Fibroblast of gingiva (primary cell): ENCODE measurements at places on chromosomes 13 and 19.

GRCh38 chr13:109606520-109606919 lies 179.9 kb downstream of the IRS2 start:
- peak; percentile 59 for DNase-seq

- DNase-seq = no peak
Observed at GRCh38 chr19:48933382-48933932, at the start of gene DHDH. Gene DHDH (plus strand): TSS chr19:48933699. CDS start chr19:48933722, 23 bp downstream.

- no peak for DNase-seq
Observed at GRCh38 chr19:58350871-58351557, 2.3 kb downstream of the A1BG start.

DNA sequence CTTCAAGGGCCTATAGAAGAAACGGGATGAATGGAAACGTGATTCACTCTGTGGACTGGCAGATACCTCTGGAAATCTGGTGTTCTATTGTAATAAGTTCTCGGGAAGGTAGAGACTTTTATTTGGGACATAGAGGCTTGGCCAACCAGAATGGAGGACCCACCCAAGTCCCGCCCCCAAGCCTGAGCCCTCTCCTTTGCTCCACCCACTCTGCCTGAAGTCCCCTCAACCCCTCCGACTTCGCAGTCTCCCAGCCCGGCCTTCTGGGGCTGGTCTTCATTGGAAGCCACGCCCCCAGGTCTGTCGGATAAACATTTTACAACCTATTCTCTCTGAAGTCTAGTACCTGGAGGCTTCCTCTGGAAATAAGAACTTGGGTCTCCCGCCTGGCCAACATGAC lies 16.9 kb downstream of the FBXL12 start:
- no peak for DNase-seq

GRCh38 chr19:23385404-23385803 lies 9.9 kb downstream of the ZNF91 start:
- DNase-seq = no peak

- DNase-seq = no peak
Observed at GRCh38 chr13:31629085-31629780, 110.1 kb upstream of the RXFP2 start.

- no peak for DNase-seq
Observed at GRCh38 chr19:29308977-29309590, 96.1 kb upstream of the UQCRFS1 start.

DNA sequence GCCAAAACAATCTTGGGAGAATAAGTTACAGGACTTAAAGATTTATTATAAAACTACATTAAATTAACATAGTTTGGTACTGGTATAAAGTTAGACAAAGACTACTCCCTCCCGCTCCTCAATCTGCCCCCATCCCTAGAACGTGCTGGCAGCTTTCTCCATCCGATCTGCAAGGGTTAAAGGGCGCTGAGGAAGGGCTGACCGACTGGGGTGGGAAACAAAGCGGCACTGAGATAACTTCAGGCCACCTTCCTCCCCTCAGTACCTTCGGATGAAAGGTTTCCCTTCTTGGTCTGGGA lies 790 bp upstream of the SUGT1 start:
- DNase-seq = no peak

- no peak for DNase-seq
Observed at GRCh38 chr19:40932008-40932959, 50.3 kb upstream of the CYP2A7 start.

DNA sequence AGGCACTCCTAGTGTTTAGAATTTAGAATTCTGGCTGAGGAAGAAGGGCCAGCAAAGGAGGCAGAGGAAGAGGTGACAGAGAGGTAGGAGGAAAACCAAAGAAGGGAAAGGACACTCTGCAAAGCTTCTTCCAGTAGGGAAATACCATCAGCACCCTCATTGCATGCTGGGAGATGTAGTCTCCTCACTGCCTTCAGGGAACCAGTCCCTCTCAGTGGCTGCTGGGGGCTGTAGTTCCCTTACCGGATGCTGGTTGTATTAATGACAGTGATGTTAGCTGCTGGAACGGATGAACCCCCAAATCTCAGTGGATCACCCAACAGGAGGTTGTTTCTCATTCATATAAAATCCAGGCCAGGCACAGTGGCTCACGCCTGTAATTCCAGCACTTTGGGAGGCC lies 10.1 kb downstream of the GRIN2D start:
- peak; percentile 46 for DNase-seq

DNA sequence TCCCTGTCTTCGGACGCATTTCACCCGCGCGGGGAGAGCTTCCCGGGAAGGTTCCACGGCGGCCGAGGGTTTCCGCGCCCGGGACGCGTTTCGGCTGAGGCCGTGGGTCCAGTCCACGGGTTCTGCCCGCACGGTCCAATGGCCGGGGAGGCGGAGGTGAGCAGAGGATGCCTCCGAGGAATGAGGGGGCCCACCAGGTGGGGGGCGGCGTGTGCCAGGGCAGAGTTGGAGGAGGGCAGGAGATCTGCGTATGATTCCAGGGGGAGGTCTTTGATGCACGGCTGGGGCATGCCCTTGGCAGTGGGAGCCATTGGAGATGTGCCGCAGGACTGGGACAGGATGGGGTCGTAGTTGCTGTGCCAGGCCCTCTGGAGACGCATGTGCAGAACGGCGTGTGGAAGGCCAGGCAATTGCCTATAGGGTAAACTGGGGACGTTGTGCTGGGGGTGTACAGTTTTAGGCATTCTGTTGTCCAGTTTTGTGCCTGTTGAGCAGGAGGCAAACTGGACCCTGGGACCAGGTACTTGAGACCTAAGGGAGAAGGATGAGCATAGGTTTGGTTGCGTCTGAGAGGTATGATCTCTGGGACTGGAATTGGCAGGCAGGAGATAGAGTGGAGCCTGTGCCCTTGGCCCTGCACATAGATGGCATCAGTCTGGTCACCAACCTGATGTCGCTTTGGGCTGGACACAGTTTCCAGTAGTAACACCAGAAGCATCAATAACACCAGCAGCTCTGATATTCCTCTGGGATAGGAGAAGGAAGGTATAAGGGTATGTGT lies 751 bp downstream of the ZNF584 start:
- no peak for DNase-seq

GRCh38 chr19:873084-873483 lies 13.6 kb downstream of the CFD start:
- no peak for DNase-seq

GRCh38 chr19:30063650-30064347 lies 121.8 kb downstream of the URI1 start:
- DNase-seq = no peak

DNA sequence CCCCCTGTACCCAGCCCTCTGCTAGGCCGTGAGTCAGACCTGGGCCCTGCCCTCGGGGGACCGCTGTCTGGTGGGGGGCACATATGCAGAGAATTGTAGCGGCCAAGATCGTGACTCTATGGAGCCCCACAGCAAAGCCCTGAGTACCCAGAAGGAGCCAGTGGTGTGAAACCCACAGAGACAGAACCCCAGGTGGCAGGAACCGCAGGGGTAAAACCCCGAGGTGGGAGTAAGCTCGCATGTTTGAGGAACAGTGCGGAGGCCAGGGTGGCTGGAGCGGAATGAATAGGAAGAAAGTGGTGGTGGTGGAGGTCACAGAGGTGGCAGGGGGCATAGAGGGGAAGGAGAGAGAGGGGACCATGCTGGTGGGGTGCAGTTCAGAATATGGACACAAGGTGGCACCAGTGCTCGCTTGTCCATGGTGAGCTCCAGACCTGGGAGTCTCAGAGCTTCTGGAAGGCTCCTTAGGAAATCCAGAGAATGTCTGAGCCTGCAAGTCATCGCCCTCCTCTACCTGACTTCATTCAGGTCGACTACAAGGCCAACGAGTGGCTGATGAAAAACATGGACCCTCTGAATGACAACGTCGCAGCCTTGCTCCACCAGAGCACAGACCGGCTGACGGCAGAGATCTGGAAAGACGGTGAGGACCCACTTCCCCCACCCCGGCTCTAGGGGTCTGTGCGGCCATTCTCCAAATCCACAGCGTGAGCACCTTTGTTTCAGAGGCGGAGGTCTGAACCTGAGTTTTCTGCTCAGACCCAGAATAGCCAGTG lies 48.9 kb downstream of the MYH14 start:
- DNase-seq = no peak

DNA sequence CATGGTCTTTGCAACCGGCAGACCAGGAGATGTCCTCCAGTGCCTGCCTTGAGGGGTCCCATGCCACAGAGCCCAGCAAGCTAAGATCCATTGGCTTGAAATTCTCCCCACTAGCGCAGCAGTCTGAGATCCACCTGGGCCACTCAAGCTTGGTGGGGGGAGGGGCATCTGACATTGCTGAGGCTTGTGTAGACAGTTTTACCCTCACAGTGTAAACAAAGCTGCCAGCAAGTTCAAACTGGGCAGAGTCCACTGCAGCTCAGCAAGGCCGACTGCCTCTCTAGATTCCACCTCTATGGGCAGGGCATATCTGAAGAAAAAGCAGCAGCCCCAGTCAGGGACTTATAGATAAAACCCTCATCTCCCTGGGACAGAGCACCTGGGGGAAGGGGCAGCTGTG lies 32.0 kb upstream of the ITM2B start:
- no peak for DNase-seq

DNA sequence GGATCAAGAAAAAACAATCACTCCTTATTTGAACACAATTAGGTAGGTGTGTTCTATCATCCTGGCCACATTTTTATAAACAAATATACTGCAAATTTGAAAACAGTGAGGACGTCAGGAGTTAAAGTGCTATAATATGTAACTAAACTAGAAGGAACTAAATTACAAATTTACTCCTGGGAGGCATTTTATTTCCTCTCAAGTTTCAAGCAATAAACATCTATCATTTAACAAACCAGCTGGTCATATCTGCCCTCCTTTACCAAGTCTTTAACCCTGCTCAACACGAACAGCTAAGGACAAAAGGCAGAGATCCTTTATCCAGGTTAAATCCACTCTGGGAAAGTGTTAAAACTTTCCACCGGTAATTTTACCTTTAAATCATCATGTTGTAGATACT lies 26.5 kb downstream of the ANKRD10 start:
- no peak for DNase-seq

DNA sequence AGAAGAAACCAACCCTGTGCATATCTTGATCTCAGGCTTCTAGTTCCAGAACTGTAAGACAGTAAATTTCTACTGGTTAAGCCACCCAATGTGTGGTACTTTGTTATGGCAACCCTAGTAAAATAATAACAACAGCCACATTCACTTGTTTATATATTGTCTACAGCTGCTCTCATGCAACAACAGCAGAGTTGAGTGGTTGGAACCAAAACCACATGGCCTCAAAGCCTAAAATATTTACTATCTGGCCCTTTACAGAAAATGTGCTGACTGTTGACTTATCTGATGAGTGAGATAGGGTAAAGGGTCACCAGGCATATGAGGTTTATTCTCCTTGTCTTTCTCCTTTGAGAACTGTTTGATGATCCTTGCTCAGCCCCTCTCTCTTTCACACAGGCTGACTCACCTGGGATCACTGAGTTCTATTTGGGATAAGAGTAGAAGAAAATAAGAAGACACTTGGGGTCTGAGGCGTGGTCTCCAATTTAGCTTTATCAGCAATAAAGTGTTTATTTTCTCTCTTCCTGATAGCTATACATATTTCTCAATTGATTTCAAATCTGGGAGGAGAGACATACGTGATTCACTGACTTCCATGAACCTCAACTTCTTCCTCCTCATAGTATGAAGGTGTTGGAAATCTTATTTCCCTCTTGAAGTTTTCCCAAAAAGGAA lies 227.5 kb upstream of the STARD13 start:
- DNase-seq = peak; percentile 49

GRCh38 chr19:41328842-41329225 lies 18.9 kb downstream of the CCDC97 start:
- DNase-seq = no peak

- DNase-seq = no peak
Observed at GRCh38 chr13:63843766-63844699, 2428.4 kb upstream of the PCDH20 start.

DNA sequence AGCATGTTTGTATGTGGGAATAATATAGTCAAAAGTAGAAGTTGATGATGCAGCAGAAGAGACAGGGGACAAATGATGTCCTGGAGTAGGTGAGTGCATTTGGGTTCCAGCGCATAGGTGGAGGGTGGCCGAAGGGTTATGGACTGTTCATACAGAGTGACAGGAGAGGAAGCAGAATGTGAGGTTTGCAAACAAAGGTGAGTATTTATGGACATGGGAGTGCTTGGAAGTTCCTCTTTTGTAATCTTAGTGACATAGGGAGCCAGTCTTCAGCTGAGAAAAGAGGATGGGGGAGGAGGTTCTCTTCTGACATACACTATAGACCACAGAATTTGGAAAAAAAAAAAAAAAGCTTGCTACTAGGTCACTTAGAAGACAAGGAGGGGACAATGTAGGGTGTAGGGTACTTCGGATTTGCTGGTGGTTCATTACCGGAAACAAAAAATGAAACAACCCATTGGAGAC lies 331.6 kb downstream of the DLEU7 start:
- no peak for DNase-seq

GRCh38 chr19:18264971-18265540 lies 9.2 kb downstream of the IQCN start:
- DNase-seq = no peak

- no peak for DNase-seq
Observed at GRCh38 chr13:77222000-77222690, 104.7 kb downstream of the MYCBP2 start.

GRCh38 chr19:12639901-12640613 lies 26.5 kb downstream of the MAN2B1 start:
- peak; percentile 68 for DNase-seq

- DNase-seq = peak; percentile 5
Observed at GRCh38 chr13:101919541-101920181, 467.2 kb downstream of the ITGBL1 start.

GRCh38 chr13:50720861-50721671 lies 122.4 kb downstream of the DLEU7 start:
- DNase-seq = no peak

- DNase-seq = no peak
Observed at GRCh38 chr13:27037571-27037970, 134.0 kb downstream of the USP12 start.

GRCh38 chr13:113406321-113407102 lies 42.6 kb upstream of the GRTP1 start:
- DNase-seq = no peak

DNA sequence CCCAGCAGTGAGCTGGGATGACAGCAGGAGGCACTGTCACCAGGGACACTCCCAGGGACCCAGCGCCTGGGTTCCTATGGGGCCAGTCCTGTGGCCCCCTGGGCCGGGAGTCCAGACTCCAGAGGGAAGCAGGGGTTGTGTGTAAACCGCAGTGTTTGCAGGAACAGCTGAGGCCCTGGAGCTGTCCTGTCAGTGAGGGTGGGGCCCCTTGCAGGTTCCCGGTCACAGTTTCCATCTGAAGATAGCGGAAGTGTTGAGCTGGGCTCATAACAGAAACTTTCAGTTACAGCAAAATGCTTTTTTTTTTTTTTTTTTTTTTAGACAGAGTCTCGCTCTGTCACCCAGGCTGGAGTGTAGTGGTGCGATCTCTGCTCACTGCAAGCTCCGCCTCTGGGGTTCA lies 17.7 kb upstream of the CSNK1G2 start:
- DNase-seq = no peak
